ENCODE measurements at places on chromosomes 4 and X. TPM values are rescaled to one million over a fixed set of nuclear protein-coding genes. Genes with fewer than 3 reads are reported as not detected.

Gene CDS1
- 24.3 TPM for polyA plus RNA-seq

Gene CFAP47
- polyA plus RNA-seq: 0.58 TPM

Gene SLC9B1
- 2.4 TPM for polyA plus RNA-seq

Gene PCDH18
- 179 TPM for polyA plus RNA-seq

Gene XAGE1A
- not detected for polyA plus RNA-seq

Gene GABRQ
- polyA plus RNA-seq: 0.90 TPM

DNA sequence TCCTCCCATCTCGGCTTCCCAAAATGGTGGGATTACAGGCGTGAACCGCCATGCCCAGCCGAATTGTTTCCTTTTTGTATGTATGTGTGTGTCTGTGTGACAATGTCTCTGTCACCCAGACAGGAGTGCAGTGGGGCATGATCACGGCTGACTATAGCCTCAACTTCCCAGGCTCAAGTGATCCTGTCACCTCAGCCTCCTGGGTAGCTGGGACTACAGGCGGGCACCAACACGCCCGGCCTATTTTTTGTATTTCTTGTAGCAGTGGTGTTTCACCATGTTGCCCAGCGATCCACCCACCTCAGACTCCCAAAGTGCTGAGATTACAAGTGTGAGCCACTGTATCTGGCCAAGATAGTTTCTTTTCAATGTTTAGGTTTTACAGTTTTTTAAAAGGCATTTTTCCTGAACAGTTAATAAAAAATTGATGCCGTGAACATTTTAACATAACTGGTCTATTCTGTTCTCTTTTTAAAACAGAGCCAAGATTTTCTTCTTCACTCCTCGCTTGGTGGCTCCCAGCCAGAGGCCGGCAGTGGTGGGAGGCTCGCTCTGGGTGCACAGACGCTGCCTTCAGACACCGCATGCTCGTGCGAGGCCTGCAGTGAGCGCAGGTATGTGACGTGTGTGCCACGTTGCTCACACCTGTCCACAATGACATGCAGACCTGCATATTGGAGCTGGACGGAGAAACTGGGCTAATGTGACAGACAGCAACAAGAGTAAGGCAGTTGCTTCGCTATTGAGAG lies 88.5 kb downstream of the FAM193A start:
- DNase-seq: no peak

DNA sequence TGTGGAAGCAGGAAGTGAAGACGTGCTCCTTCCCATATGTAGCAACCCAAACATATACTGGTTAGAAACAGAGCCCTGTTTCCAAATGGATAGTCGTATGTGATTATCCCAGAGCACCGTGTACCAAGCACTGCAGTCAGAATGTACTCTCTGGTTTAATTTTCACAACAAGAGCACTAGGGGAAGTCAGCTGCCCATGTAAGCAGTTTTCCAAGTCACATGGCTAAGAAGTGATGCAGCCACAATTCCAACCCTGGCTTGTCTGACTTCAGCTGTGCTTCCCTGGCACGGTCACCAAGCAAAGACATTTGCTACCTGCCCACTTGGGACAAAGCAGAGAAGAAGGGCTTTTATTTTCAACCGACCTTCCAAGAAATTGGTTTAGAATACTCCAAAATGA lies 28.2 kb upstream of the CEP135 start:
- no peak for DNase-seq

DNA sequence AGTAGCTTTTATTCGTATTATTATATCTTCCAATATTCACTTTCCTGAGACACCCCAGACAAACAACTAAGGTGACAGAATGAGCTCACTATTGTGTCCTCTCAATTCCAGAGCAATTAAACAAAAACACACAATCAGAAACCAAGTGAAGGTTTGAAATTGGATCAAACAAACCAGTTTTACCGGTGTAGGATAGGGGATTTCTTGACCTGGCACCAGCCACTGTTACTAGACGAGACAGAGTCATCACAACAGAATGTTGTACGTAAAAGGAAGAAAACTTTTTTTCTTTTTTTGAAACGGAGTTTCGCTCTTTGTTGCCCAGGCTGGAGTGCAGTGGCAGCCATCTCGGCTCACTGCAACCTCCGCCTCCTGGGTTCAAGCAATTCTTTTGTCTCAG lies 43.7 kb downstream of the LDOC1 start:
- no peak for DNase-seq
